ENCODE measurements at places on chromosomes 16 and 17. TPM values are rescaled to one million over a fixed set of nuclear protein-coding genes. Genes with fewer than 3 reads are reported as not detected.

DYNLRB2 gene
- not detected for total RNA-seq

GRCh38 chr17:37848690-37849616 lies 75.3 kb upstream of the TBC1D3K start:
- no peak for DNase-seq

- DNase-seq = no peak
Observed at GRCh38 chr16:81652798-81653505, 126.1 kb upstream of the PLCG2 start.

DNA sequence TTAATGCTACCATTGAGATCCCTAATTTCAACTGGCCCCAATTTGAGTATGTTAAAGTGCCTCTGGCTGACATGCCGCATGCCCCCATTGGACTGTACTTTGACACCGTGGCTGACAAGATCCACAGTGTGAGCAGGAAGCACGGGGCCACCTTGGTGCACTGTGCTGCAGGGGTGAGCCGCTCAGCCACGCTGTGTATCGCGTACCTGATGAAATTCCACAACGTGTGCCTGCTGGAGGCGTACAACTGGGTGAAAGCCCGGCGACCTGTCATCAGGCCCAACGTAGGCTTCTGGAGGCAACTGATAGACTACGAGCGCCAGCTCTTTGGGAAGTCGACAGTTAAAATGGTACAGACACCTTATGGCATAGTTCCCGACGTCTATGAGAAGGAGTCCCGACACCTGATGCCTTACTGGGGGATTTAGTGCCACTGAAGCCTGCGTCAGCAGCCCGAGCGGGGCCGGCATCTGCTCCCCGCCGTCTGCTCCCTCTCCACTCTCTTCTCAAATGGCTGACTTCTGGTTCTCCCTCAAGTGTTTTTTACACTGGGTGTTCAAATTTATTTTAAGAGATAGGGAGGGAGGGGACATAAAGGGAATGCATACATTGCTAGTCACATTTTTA lies 22.9 kb downstream of the DUSP14 start:
- DNase-seq = no peak

KCNJ18 gene
- total RNA-seq = not detected

GRCh38 chr17:7843257-7843535 lies 9.2 kb downstream of the KDM6B start:
- no peak for DNase-seq

DNA sequence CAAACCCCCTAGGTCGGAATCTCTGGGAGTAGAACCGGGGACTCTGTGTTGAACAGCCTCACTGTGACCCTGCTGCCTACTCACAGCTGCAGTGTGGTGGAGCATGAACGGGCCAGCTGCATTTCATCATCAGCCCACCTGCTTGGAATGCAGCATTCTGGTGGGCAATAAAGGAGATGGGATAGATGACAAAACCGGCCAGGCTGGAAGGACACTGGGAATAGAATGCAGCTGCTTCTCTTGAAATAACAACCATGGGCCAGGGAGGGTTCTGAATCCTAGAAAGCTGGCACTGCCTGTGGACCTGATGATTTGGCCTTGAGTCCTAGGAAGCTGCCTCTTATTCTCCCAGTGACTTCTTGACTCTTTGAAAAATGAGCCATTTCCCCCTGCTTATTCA lies 23.5 kb downstream of the CFAP97D1 start:
- no peak for DNase-seq

- DNase-seq = no peak
Observed at GRCh38 chr16:83958137-83958845, 5.3 kb downstream of the OSGIN1 start.

TRPV3 gene
- 1.2 TPM for total RNA-seq

DNA sequence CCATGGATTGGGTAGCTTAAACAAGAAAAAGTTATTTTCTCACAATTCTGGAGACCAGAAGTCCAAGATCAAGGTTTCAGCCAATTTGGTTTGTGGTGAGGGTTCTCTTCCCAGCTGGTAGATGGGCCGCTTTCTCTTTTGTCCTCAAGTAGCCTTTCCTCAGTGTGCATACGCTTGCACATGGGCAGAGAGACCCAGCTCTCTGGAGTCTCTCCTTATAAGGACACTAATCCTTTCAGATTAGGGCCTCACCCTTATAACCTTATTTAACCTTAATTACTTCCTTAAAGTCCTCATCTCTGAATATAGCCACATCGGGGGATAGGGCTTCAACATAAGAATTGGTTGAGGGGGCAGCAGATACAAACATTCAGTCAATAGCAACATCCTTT lies 68.4 kb upstream of the NLK start:
- no peak for DNase-seq

KRT39 gene
- not detected for total RNA-seq

- no peak for DNase-seq
Observed at GRCh38 chr16:1580956-1581355, 30.9 kb downstream of the IFT140 start.

HBA1 gene
- 275 TPM for total RNA-seq

GRCh38 chr16:81686391-81687130 lies 92.5 kb upstream of the PLCG2 start:
- no peak for DNase-seq

GRCh38 chr16:769184-769784 lies 8.8 kb downstream of the MSLN start:
- no peak for DNase-seq

HS3ST6 gene
- not detected for total RNA-seq

GRCh38 chr17:6160232-6160555 lies 90.0 kb downstream of the WSCD1 start:
- DNase-seq = no peak

DNAI2 gene
- total RNA-seq = not detected

Measured in mesenteric fat pad (tissue), 1 donor.